ENCODE measurements at places on chromosomes 7 and 10. TPM values are rescaled to one million over a fixed set of nuclear protein-coding genes. Genes with fewer than 3 reads are reported as not detected.

- H3K27ac ChIP-seq: no peak overlapping the region
- no peaks in the 10 kb centered on the region for H3K36me3 ChIP-seq
- H3K27me3 ChIP-seq: no peaks in the 10 kb centered on the region
- no peak overlapping the region for H3K4me3 ChIP-seq
These were observed 586.5 kb upstream of the NRG3 start for GRCh38 chr10:81288544-81288943.

DNA sequence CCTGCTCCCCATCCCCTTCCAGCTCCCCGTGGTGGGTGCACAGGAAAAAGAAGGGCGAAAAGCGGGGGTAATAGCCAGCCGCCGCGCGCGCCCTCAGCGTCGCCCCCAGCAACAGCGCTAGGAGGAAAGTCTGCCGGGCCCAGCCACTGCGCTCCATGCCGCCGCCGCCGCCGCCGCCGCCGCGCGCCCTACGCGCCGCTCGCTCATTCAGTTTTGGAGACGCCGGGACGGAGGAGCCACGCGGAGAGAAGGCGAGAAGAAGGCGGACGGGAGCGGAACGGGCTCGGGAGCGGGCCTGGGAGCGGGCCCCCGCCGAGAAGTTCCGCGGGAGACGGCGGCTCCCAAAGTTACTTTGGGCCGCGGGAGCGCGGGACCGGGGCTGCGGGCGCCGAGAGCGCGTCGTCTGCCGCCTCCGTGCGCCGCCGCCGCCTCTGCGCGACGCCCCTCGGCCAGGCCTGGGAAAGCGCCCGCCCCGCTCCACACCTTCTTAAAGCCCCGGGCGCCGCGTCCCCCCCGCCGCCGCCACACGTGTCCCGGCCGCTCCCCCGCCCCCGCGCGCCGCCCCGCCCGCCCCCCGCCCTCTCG is at the start of gene RELN:
TSS of gene RELN (minus strand) at position 459 of the 585 bp plus-strand sequence. CDS start at position 157, 302 bp downstream.
- H3K36me3 ChIP-seq: no peaks in the 10 kb centered on the region
- H3K27me3 ChIP-seq: peaks cover 7% of the 10 kb centered on the region
- peak; percentile 53 for DNase-seq
- peak within 1 kb of the TSS; percentile 68 for H3K27ac ChIP-seq
- H3K4me3 ChIP-seq: peak within 1 kb of the TSS; percentile 69

NOS3 gene
- 19.7 TPM for total RNA-seq

IFIT3 gene
- 0.24 TPM for total RNA-seq

DNA sequence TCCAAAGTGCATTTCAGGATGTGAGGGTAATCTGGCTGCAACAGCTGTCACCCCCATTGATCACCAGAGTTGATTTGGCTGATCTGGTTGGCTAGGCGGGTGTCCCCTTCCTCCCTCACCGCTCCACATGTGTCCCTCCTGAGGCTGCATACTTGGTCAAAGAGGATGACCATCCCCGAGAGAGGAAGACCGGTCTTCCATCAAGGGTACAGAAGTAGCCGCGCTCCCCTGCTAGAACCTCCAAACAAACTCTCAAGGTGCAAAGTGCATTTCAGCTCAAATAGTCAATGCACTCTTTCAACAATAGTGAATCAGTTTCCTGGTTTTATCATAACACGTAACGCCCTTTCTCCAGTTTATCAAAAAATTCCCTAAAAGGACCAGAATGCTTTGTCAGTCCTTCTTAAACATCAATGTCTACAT is 44.6 kb downstream of the CARD11 start:
- no peak overlapping the region for H3K27ac ChIP-seq
- no peaks in the 10 kb centered on the region for H3K4me1 ChIP-seq
- no peaks in the 10 kb centered on the region for H3K36me3 ChIP-seq
- no peaks in the 10 kb centered on the region for H3K27me3 ChIP-seq
- no peak overlapping the region for H3K4me3 ChIP-seq
- DNase-seq: no peak

DNA sequence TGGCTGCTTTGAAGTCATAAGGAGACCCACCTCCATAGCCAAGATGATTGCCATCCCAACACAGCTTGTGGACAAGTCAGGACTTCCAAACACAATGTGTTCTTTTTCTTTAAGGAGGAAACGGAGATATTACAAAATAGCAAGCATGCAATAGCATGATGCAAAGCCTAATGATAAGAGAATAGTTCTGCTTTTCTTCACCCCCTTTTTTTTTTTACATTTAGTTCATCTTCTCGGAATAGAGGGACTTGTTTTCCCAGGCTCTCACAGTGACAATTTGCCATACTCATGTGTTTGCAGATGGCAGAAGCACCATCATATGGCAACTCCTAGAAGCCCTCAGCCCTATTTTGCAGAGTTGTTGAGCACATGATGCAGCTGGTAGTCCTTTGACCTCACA is 119.8 kb downstream of the ITGB8 start:
- no peaks in the 10 kb centered on the region for H3K27me3 ChIP-seq
- H3K4me3 ChIP-seq: no peak overlapping the region
- no peaks in the 10 kb centered on the region for H3K4me1 ChIP-seq
- no peaks in the 10 kb centered on the region for H3K36me3 ChIP-seq
- H3K27ac ChIP-seq: no peak overlapping the region

HOXA9 gene
- not detected for total RNA-seq

DNA sequence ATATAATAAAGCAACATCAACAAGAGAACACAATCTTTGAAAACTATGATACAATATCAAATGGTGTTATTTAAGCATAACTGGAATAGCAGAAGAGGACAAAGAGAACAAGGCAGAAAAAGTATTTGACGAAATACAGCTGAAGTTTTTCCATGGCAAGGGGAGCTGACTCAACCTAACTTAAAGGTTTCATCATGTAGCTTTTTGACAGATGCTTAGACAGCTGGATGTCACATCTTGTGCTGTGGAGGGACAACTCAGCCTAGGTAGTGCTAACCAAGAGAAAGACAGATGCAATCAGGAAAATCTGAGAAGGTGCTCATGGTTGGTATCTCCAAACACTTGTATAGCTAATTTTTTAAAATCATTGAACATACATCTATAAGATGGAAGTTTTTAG is 208.2 kb downstream of the TFEC start:
- no peak for DNase-seq
- no peaks in the 10 kb centered on the region for H3K27me3 ChIP-seq
- H3K36me3 ChIP-seq: no peaks in the 10 kb centered on the region
- H3K4me3 ChIP-seq: no peak overlapping the region

DNA sequence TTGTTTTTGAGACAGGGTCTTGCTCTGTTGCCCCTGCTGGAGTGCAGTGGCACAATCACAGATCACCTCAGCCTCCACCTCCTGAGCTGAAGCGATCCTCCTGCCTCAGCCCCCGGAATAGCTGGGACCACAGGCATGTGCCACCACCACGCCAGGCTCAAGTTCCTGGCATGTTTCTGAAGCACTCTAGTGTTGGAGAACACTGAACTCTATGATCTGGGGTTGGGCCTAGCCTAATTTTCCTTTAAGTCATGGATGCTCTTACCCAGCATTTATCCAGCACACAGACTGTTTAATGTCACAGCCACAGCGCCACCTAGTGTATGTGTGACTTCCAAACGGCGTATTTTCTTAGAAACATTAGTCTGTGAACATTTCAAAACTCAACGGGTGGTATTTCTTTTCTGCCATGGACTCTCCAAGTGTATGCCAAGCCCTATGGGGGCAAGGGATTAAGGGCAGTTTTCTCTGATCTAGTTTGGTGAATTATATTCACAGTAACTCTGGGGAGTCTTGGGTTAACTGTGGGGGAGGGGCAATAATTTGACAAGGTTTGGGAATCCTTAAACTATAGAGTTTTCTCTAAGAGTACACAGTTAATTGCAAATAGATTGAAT is 91.8 kb downstream of the CREM start:
- DNase-seq: peak; percentile 95
- no peaks in the 10 kb centered on the region for H3K36me3 ChIP-seq
- no peak overlapping the region for H3K4me3 ChIP-seq
- peaks cover 54% of the 10 kb centered on the region for H3K4me1 ChIP-seq
- H3K27ac ChIP-seq: peak overlapping the region; percentile 88
- H3K27me3 ChIP-seq: no peaks in the 10 kb centered on the region

DNA sequence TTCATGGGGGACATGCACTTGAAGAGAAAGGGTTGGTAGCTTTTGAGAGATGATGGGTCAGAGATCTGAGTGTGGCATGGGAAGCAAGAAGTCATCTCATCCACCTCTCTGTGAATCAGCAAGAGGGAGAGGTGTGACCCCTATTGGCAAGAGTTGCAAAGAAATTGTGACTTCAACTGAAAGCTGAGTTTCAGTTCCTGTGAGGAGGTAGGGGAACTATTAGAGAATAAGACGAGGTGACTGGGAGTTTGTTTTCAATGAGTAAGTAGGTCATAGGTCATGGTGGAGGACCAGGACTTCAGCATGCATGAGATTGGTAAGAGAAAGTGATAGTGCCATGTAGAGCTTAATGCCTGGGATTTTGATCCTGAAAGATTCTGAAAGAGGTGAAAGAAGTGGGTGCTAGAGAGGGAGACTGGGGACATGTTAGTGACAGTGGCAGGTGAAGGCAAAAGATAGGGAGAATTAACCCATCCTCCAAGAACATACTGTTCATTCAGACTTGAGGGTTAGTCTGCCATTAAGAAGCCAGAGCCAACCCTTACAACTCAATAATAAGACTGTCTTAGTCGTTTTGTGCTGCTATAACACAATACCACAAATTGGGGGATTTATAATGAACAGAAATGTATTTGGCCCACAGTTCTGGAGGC is 75.5 kb upstream of the CAPZA2 start:
- peak; percentile 40 for DNase-seq
- no peak overlapping the region for H3K4me3 ChIP-seq
- no peaks in the 10 kb centered on the region for H3K36me3 ChIP-seq
- H3K4me1 ChIP-seq: no peaks in the 10 kb centered on the region

GPR15LG gene
- not detected for total RNA-seq

GRCh38 chr7:11792166-11792565 is 39.8 kb downstream of the THSD7A start:
- no peak overlapping the region for H3K27ac ChIP-seq
- no peaks in the 10 kb centered on the region for H3K27me3 ChIP-seq
- no peaks in the 10 kb centered on the region for H3K4me1 ChIP-seq
- no peak for DNase-seq
- no peaks in the 10 kb centered on the region for H3K36me3 ChIP-seq

- H3K36me3 ChIP-seq: no peaks in the 10 kb centered on the region
- no peak overlapping the region for H3K27ac ChIP-seq
- no peaks in the 10 kb centered on the region for H3K27me3 ChIP-seq
These were observed 7.0 kb upstream of the PANK1 start for GRCh38 chr10:89651916-89652573.

DNA sequence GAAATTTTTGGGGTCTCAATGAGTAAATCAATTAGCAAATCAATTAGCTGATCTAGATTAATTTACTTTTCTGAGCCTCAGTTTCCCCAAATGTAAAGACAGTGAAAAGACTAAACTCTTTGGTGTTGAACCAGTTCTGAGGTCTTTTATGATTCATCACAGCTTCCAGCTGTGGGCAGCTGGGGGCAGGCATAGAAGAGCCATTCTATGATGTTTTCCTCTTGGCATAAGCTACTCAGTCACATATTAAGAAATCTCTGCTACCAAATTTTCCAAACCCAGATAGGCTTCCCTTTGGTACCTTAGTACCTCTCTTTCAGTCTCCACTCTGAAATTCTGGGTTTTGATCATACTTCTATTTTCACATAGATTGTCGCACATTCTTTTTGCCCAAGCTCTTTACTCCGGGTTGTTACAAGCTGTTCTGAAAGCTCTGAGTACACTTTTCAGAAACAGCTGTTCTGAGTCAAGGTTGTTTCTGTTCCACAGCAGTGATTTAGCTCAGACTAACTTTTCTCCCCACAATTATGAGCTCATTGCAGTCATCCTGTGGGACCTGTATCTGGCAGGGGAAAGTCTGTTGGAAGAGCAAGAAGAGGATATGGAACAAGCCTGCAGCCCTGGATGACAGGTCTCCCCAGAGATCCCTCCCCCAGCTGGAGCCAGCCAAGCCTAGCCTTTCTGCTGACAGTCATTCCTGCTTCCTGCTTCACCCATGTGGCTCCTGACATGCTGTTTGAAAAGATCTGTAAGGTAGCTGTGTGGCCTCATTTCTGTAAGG is 599.6 kb upstream of the GHITM start:
- peak overlapping the region; percentile 65 for H3K27ac ChIP-seq
- no peak for DNase-seq
- H3K36me3 ChIP-seq: no peaks in the 10 kb centered on the region
- no peak overlapping the region for H3K4me3 ChIP-seq
- peaks cover 16% of the 10 kb centered on the region for H3K4me1 ChIP-seq

- no peak overlapping the region for H3K27ac ChIP-seq
- H3K4me1 ChIP-seq: peaks cover under 1% of the 10 kb centered on the region
- peaks cover 15% of the 10 kb centered on the region for H3K36me3 ChIP-seq
- no peak overlapping the region for H3K4me3 ChIP-seq
- H3K27me3 ChIP-seq: no peaks in the 10 kb centered on the region
- no peak for DNase-seq
These were observed 6.0 kb downstream of the MRPL43 start for GRCh38 chr10:100981178-100981772.

DNA sequence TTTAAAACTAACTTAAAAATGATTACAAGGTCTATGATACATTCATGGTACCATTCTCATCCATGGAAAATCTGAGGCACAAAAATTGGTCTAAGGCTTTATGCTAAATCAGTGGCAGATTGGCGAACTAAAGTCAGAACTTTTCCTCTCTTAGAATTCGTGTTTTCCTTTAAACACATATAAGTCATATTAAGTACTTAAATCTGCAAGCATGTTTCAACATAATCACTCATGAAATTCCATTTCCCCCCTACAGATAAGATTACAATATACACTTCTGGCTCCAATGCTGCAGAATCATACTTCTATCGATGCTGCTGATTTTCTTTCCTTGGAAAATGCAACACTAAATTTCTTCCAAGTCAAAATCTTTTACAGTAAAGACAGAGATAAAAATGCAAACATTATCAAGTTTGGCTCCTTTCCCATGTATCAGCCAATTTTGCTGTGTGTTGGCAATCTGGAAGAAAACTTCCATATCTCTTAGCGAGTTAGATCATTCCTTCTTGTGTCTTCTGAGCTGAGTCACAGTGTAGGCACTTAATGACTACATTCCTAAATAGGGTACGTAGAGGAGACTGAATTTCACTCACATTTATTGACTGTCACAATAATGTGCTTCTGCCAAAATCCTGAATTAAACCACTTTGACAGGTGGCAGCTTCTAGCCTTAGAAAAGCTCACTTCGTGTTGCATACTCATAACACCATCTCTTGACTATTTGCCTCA is 76.4 kb upstream of the LRRC17 start:
- H3K36me3 ChIP-seq: no peaks in the 10 kb centered on the region
- H3K4me1 ChIP-seq: no peaks in the 10 kb centered on the region
- H3K27me3 ChIP-seq: no peaks in the 10 kb centered on the region
- DNase-seq: peak; percentile 89
- no peak overlapping the region for H3K4me3 ChIP-seq
- H3K27ac ChIP-seq: no peak overlapping the region

- peaks cover 42% of the 10 kb centered on the region for H3K4me1 ChIP-seq
- no peak overlapping the region for H3K27ac ChIP-seq
- H3K4me3 ChIP-seq: no peak overlapping the region
- no peak for DNase-seq
These were observed 160.6 kb downstream of the LCOR start for GRCh38 chr10:96992721-96993120.

GRCh38 chr10:70333268-70333667 is 49.2 kb downstream of the LRRC20 start:
- H3K27ac ChIP-seq: no peak overlapping the region
- H3K4me3 ChIP-seq: no peak overlapping the region
- DNase-seq: no peak
- no peaks in the 10 kb centered on the region for H3K36me3 ChIP-seq
- H3K27me3 ChIP-seq: no peaks in the 10 kb centered on the region

Measured in cardiac muscle cell (in vitro differentiated cells and primary cell).